ENCODE measurements at places on chromosomes 13 and 19.

DNA sequence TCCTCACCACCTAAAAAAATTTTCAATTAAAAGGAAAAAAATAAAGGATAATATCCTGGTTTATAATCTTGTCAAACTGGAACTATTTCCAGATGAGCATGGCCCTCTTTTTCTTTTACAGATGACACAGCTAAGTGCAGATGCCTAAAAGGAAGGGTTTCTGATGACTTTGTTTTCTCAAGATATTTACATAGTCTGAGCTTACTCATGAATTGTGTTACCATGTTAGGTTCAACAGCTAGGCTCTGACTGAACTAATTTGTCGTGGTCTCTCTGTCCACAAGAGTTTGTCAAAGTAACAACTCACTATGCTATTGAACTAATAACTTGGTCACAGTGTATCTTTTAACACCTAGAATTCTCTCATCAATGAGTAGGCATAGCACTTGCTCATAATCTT lies 780.8 kb downstream of the GPC5 start:
- no peak for DNase-seq

DNA sequence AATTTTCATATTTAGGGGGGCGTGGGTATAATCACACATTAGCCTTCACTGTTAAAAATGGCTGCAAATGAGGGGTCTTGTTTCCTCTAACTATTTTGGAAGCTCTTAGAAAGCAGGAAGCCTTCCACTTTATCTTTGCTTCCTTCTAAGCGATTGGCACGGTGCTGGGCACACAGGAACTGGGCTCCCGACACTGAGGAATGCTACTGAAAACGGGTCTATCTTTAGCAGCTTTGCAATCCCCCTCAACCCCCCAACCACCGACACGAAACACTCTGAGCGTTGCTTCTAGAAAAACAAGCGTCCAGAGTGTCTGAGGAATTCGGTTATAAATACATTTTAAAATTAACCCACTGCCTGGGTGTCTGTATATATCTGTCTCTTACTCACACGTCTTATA lies 143.6 kb downstream of the CACNA1A start:
- no peak for DNase-seq

DNA sequence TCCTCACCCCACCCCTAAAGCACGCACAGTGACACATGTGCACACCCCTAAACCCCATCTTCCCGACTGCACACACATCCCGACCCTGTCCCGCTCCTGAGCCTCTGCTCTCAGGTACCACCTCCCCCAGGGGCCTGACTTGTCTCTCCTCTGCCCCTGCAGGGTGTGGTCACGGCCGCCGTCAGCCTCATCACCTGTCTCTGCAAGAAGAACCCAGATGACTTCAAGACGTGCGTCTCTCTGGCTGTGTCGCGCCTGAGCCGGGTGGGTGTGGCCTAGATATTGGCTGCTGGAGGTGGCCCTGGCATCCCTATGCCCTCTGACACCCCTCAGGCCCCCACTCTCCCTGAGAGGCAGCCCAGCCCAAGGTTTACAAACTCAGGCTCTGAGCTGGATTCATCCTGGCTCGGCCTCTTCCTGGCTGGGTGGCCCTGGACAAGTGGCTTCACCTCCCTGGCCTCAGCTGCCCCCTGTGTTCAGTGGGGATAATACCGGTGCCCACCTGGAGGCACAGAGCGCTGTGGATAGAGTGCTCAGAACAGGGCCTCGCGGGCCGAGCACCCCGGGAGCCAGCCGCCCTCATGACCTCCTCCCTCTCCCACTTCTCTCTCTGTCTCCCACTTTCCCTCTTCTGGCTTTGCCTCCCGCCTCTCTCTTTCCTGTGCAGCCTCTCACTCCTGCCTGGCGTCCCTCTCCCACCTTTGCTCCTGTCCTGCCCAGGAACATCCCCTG lies 20.1 kb downstream of the FUZ start:
- DNase-seq, result no peak

DNA sequence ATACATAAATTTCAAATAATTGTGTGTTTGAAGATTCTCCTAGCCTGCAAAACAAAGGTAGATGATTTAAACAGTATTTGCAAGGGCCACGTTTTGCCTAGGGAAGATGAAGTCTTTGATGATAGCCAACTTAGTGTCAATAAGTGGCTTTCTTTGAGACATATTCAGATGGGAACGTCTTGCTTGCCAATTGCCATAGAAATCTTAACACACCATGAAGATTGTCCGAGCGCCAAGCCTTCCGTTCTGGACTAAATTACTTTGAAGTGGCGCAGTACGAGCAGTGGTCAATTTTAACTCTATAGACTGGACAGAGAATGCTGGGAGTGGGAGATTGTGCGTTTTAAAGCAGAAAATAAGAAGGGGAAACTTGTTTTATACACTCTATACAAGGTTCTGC lies 9.9 kb downstream of the ZIC5 start:
- no peak for DNase-seq

- DNase-seq, result no peak
Measured at GRCh38 chr13:36354842-36355623, 8.8 kb upstream of the SPART start.

DNA sequence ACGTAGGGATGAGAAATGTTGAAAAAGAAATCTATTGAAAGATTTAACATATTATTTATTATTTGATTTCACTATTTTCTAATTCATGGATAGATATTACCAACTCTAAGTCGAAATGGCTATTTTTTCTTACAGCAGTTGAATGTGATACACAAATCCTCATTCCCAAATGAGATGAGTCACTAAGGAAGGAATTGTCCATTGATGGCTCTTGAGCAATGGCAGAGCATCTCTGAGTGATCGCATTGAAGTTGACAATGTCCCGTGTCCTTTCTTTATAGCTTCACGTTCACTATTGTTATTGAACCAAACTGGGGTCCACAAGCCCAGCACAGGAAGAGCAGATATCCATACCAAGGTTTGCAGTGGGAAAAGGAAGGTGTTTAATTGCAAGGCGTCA lies 648.3 kb upstream of the SPRY2 start:
- DNase-seq, result no peak

- no peak for DNase-seq
Measured at GRCh38 chr13:107713314-107713713, 502.0 kb downstream of the LIG4 start.

- DNase-seq, result no peak
Measured at GRCh38 chr13:113089693-113090414, 15.7 kb upstream of the F7 start.

DNA sequence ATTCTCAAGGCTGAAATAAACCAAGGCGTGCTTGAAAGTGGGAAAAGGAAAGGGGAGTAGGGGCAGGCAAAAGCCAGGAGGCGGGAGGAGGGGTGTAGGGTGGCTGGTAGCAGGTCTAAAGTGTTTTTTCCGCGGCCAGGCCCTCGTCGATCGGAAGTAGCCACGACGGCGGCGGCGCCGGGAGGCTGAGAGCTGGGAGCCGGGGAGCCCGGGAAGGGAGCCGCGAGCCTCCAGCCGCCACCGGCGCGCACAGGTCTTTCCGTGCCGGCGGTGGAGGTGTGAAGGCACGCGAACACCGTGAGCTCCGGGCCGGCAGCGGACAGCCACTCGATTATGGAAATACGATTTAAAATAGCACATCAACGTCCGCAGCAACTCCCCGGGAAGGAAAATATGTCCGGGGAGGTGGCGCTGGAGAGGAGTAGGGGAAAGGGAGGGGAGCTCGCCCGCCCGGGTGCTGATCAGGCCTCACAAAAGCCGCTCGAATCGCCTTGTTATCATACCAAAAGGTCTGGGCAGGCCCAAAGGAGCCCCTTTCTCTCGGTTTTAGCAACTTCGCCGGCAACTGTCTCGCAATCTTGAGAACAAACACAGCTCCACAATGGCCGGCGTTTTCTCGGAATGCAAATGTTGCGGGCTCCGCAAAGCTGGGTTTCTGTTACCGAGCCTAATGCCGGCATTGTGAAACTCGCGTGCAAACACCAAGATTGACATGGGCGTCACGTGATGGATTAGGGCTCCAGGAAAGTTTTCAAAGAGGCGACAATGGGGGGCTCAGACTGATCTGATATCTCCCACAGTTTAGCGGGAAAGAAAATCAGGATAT lies 2.9 kb upstream of the PCDH8 start:
- peak; percentile 26 for DNase-seq

- DNase-seq, result no peak
Measured at GRCh38 chr19:11856596-11857250, 8.2 kb downstream of the ZNF439 start.

DNA sequence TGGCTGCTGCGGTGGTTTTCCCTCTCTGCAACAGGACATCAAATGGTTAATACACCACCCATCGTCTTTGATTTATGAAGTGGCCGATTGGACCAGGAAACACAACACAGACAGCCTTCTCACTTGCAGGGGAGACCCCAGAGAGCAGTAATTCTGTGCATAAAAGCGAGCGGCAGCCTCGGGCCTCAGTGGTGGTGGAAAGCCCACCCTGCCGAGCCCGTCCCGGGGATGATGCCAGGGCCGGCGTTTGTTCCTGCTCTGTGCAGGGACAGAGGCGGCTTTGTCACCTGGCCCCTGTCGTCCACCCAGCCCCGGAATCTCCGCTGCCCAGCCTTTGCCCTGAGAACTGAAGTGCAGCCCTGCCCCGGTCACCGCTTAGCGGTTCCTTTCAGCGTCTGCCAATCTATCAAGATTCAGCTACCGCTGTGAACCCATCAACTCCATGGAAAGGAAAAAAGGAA lies 184.4 kb downstream of the TSHZ3 start:
- no peak for DNase-seq

- no peak for DNase-seq
Measured at GRCh38 chr19:38663156-38663651, 15.8 kb downstream of the ACTN4 start.

DNA sequence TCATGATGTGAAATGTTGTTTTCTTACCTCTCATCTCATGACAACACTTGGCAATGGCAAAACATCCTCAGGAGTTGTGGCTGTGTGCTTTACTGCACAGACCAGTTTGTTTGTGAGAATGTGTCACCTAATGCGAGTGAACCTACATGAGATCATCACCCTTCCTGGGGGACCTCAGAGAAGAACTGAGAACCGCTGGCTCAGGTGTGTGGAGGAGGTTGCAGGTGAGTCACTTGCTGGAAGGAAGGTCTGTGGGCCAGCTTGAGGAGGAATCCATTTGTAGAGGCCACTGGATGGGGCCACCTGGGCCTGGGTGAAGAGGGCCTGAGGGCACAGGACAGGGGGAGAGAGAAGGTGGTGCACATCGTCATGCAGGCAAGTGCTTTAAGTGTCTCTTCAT lies 3.0 kb upstream of the CEACAM1 start:
- DNase-seq, result no peak

- no peak for DNase-seq
Measured at GRCh38 chr13:77338961-77339401, 12.1 kb upstream of the MYCBP2 start.

All from activated CD4-positive, alpha-beta memory T cell treated with anti-CD3 and anti-CD28 coated beads, Interleukin-2, amount 10 ng/mL, durations not matched to agents 7 days and 5 days (primary cell).